ENCODE measurements at places on chromosomes 13 and 19. TPM values are rescaled to one million over a fixed set of nuclear protein-coding genes. Genes with fewer than 3 reads are reported as not detected.
A peak's percentile ranks its signal among the peaks of the same experiment; 100 is the strongest.

Gene PPP1R37
- total RNA-seq: 8.0 TPM

Gene SLC8A2
- total RNA-seq: not detected

Gene CARS2
- total RNA-seq: 24.0 TPM

Gene MAMSTR
- total RNA-seq: 0.31 TPM

DNA sequence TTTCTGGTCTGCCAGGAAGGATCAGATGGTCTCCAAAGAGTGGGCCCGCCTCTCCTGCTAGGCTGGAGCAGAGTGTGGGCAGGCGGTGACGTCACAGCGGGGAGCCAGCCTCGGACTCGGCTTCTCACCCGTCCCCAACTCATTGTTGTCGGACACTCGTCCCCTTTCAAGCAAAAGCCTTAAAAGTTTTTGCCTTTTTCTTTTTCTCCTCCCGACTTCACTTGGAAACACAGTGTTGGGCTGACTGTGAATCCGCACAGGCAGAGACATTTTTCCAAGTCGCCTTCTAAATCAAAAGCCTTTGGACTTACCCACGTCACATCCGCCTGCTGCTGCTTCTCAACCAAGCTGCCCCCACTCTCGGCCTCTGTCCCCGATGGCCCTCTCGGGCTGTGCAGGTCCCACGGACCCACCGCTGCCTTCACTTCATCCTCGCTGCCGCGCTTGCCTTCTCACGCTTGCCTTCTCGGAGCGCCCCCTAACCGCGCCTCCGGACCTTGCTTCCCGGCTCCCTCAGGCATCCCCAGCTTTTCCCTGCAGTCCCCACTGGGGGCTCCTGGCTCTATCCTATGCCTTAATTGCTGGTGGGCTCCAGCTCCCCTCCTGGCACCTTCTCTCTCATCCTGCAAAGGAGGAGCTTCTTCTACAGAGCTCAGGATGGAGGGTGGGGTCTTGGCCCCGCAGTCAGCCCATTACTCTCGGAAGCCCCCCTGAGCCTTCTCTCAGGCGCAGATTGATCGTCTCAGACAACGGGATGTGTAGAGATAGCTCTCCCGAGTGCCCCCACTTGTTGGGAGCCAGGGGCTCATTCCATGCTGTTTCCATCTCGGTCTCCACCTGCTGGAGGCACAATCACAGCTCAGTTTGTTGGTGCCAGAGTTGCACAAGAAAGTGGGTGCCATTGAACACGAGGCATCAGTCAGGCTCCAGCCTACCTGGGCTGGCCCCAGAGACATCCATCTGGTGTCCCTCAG, 3.9 kb upstream of the ZNF135 start:
- no peak for DNase-seq

DNA sequence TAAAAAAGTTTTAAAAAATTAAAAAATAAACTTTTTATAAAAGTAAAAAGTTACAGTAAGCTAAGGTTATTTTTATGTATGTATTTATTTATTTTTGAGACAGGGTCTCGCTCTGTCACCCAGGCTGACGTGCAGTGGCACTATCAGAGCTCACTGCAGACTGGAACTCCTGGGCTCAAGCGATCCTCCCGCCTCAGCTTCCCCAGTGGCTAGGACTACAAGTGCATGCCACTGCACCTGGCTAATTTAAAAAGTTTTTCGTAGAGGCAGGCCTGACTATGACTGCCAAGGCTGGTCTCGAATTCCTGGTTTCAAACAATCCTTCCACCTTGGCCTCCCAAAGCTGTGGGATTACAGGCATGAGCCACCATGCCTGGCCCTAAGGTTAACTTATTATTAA, 64.1 kb downstream of the CDADC1 start:
- DNase-seq: no peak

- no peak for DNase-seq
Observed at GRCh38 chr13:98878486-98879126, 99.3 kb downstream of the DOCK9 start.

GRCh38 chr19:32779082-32779481, 59.5 kb downstream of the TDRD12 start:
- no peak for DNase-seq

DNA sequence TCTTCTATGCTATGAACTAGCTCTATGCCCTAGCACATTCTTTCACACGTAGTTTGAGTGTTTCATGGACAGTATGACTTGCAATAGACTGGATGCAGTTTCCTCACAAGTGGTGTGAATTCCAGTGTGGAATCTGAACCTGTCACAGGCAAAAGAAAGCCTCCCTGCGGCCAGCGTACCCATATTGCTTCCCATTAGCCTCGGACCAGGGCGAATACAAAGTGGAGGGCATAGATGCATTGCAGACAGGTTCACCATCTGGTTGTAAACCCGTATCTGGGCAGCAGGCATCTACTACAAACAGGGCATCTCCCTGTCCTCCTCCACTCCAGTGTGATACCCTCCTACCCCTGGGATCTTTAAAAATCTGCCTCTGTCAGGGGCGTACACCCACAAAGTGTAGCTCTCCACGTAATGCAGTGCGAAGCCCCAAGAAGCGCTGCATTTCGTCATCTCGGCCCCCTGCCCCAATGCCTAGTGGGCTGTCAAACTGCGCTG, 1.4 kb upstream of the CIC start:
- DNase-seq: no peak

DNA sequence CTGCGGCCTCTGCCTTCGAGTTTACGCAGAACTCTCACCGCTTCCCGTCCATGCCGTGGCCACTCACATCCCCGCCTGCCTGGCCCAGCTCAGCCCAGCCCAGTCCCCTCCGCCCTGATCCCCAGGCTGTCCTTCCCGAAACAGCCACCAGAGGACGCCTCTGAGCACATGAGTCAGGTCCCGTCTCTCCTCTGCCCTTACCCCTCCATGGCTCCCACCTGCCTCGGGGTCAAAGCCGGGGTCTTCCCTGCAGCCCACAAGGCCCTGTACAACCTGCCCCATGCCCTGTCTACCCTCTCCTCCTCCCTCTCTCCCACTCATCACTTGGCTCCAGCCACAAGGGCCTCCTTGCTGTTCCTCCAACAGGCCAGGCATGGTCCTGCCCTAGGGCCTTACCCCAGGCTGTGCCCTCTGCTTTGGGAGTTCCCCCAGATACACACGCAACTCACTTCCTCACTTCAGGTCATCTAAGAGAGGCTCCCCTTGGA, 8.1 kb upstream of the SEMA6B start:
- no peak for DNase-seq

GRCh38 chr19:38975214-38975860, at the start of gene FBXO17:
TSS of gene FBXO17 (minus strand) at chr19:38975742. CDS start at chr19:38950319, 25,423 bp downstream.
- peak; percentile 63 for DNase-seq

DNA sequence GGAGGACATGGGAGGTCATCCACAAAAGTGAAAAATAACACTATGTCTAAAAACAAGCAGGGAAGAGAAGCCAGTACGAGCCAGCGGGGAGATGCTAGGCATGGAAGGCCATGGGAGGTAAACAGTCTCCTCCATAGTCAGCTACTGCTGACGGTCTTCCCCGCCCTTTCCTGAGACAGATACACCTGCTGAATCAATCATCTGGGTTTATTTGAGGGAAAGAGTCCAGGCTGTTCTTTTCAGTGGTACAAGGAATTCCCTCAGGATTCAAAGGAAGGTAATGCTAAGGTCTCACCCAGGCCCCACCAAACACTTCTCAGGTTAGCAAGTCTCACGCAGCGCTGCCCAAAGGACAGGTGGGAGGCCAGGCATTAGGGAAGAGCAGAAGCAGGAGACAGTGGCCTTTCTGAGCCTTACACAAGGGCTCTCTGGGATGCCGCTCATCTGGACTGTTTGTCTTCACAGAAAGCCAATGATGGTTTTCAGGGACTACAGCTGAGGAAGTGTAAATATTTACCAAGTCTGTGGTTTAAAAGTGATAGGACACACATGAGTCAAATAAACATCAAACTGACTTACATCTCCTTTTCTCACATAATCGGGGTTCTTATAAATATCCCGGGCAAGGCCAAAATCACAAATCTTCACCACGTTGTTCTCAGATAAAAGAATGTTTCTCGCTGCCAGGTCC, 173.9 kb downstream of the FLT1 start:
- peak; percentile 13 for DNase-seq

- DNase-seq: peak; percentile 50
Observed at GRCh38 chr13:114099918-114100445, 32.4 kb downstream of the RASA3 start.

GRCh38 chr19:48419158-48419920, 25.9 kb downstream of the GRIN2D start:
- peak; percentile 42 for DNase-seq

DNA sequence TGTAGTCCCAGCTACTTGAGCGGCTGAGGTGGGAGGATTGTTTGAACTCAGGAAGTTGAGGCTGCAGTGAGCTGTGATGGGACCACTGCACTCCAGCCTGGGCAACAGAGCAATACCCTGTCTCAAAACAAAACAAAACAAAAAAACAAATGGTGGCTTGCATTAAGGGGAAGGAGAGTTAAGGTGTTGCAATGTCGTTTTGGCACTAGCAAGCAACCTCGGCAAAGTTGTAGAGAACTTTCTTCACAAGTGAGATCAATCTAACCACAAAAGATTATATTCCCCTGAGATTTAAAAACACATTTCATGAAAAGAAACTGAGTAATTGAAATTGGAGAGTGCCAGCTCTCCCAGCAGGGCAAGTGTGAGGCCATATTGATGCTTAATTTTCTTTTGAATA, 153.7 kb downstream of the KLF5 start:
- DNase-seq: no peak

DNA sequence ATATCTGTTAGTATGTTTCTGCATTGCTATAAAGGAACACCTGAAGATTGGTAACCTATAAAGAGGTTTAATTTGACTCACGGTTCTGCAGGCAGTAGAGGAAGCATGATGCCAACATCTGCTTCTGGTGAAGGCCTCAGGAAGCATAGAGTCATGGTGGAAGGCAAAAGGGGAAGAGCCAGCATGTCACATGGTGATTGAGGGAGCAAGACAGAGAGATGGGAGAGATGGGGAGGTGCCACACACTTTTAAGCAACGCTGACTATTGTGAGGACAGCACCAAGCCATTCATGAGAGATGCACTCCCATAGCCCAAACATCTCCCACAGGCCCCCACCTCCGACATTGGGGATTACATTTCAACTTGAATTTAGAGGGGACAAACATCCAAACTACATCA, 32.8 kb downstream of the COG6 start:
- DNase-seq: no peak

GRCh38 chr19:5864725-5865486, 5.4 kb downstream of the FUT5 start:
- no peak for DNase-seq

GRCh38 chr13:41220401-41220800, 26.0 kb upstream of the KBTBD7 start:
- no peak for DNase-seq

- DNase-seq: no peak
Observed at GRCh38 chr13:36088001-36088400, 43.2 kb downstream of the DCLK1 start.
